ENCODE measurements at places on chromosomes 7 and 10.

DNA sequence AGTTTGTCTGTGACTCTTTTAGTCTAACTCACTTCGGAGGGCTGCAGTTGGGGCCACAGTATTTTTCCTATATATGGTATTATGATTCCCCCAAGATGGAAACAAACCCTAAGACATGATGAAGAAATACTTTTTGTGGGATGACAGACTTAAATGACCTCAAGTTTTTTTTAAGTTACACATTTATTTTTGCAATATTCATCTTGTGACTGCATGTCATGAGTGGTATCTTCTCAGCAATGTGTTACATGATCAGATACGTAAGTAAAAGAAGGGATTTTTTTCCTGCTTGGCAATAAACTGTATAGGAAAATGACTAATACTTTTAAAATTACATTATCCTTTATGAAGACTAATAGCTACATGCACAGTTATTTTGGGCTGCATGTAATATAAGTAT lies 57.8 kb downstream of the OR13A1 start:
- DNase-seq = no peak

- no peak for DNase-seq
These were observed 77.6 kb upstream of the PPP1R3A start for GRCh38 chr7:113996405-113996804.

DNA sequence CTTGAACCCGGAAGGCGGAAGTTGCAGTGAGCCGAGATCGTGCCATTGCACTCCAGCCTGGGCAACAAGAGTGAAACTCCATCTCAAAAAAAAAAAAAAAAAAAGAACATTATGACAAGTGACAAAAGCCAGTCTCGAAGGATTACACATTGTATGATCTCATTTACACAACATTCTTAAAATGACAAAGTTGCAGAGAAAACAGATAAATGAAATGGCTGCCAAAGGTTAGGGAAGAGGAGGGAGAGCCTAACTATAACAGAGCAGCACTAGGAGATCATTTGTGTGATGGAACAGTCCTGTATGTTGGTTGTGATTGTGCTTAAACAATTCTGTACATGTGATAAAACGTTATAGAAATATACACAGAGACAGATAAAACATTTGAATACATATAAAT lies 16.2 kb upstream of the CPVL start:
- no peak for DNase-seq

- DNase-seq = no peak
These were observed 36.7 kb downstream of the GNG11 start for GRCh38 chr7:93958216-93958615.

DNA sequence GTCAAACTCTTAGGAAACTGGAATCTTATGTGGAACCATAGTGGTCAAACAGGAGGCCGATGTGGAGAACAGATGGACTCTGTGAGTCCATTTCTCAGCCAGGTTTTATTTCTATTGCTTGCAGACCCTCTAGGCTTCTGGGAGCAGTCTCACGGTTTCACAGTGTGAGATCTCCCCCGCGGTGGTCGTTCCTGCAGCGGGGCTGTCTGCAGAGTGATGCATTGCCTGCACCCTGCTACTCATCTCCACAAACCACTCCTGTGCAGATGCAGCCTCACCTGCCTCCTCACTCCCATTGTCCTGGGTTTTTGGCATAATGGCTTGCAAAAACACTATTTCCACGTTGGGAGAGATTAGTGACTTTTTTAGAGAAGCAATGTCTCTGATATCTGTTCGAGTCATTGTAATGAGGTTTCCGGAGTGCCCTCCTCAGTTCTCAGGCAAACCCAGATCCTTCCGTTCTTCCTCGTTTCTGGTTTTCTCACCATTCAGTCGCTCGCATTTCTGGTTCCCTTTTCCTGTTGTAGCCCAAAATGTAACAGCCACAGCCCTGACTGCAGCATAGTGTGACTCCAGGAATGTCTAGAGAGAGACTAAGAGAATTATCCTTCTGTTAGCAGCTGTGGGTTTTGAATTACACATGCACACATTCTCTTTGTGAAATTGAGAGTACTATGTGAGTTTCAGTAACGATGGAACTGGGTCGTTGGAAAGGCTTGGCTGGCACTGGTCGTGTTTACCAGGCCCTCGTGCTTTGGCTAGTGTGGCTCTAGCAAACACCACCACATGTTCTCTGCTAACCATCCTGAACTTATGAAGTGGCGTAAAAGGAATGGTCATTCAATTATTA lies 30.2 kb downstream of the ACADSB start:
- no peak for DNase-seq

- no peak for DNase-seq
These were observed 6.5 kb downstream of the DUSP5 start for GRCh38 chr10:110504111-110504735.

GRCh38 chr7:23235813-23236221 lies 10.8 kb upstream of the GPNMB start:
- no peak for DNase-seq

GRCh38 chr10:72796042-72796441 lies 97.5 kb upstream of the OIT3 start:
- DNase-seq = no peak

- DNase-seq = no peak
These were observed 143.6 kb upstream of the FAM13C start for GRCh38 chr10:59505926-59506325.

GRCh38 chr10:27450225-27450624 lies 53.9 kb upstream of the RAB18 start:
- no peak for DNase-seq

DNA sequence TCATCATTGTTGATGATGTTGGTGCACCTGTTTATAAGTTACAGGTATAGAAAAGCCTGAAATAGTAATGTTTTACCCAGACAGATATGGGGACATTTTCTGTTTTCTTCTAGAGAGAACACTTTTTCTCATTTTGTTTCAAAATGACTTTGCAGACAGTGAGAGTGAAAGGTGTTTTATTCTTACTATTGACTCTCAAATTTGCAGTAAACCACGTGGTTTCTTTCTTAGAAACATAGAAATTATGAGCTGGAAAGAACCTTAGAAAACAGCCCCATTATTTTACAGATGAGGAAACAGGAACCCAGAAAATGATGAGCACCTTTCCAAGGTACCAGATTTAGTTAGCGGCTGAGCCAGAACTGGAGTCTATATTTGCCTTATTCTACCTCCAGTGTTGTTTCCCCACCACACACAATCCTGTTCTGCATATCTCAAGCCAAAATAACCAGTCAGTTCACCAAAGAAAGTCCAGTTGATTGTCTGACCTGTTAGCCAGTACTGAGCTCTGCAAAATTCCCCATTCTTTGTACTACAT lies 138.9 kb upstream of the AHR start:
- DNase-seq = no peak

- no peak for DNase-seq
These were observed 975.8 kb upstream of the AUTS2 start for GRCh38 chr7:68622500-68622899.

DNA sequence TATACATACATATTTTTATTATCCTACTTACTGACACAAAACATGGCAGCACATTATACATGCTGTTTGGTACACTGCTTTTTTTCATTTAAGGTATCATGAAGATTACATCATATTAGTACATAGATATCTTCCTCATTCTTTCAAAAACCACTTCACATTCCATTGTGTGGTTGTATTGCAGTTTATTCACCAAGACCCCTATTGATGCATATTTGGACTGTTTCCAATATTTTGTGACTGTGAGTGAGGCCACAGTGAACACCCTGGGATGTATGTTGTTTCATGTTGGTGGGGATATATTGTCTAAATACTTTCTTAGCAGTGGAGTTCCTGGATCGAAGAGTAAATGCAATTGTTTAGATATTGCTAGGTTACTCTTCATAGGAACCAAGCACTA lies 39.0 kb downstream of the TFAM start:
- DNase-seq = no peak

DNA sequence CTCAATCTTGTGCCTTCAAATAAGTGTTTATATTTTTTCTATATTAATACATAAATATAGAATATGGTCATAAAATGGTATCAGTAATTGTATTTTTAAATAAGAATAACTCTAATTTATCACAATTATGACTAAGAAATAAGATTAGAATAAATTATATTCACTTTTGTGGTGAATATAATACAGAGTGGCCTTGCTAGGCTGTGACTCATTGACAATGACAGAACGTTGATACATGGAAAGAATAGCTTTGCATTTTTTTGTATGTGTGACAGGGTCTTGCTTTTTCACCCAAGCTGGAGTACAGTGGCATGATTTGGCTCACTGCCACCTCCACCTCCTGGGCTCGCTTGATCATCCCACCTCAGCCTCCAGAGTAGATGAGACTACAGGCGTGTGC lies 47.8 kb upstream of the PCLO start:
- DNase-seq = no peak

GRCh38 chr7:124840435-124840834 lies 74.8 kb upstream of the GPR37 start:
- DNase-seq = no peak

DNA sequence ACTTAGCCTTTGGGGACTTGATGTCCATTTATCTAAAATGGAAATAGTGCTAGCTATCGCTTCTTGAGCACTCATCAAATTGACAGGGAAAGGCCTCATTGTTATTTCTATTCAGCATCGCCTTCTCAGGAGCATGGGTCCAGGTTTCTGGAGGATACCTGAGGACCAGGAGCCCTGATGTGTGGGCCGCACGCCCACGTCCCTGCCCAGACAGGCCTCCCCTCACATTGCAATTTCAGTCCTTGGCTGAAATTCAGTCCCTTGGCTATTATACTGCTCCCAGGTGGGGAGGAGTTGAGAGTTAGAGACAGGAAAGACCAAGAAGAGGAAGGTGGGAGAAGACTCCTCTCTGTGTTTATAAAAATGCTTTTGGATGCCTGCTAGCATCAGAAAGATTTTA lies 38.9 kb downstream of the GPRIN2 start:
- no peak for DNase-seq

GRCh38 chr7:141071260-141071854 lies 2.5 kb upstream of the TMEM178B start:
- DNase-seq = peak; percentile 60

GRCh38 chr7:110854166-110854565 lies 236.8 kb upstream of the LRRN3 start:
- DNase-seq = no peak

- DNase-seq = no peak
These were observed 68.2 kb downstream of the CUBN start for GRCh38 chr10:17061418-17061817.

DNA sequence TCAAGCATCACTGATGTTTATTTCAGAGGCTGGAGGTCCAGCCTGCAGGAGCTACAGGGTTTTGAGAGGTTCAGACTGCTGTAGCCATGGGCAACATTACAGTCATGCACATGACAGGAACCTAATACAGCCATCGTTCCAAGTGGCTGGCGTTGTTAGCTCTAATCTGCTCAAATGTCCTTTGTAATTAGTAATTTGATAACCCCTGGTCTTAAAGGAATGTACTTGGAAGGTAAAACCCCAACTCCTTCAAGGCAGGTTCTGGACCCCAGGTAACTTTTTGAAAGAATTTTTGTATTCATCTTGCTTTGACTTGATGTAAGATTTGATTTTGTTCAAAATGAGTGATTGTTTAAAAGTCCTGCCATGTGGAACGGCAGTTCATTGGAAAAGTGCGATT lies 34.7 kb upstream of the FOXI2 start:
- no peak for DNase-seq

- DNase-seq = no peak
These were observed 146.0 kb downstream of the USP6NL start for GRCh38 chr10:11465406-11465805.

DNA sequence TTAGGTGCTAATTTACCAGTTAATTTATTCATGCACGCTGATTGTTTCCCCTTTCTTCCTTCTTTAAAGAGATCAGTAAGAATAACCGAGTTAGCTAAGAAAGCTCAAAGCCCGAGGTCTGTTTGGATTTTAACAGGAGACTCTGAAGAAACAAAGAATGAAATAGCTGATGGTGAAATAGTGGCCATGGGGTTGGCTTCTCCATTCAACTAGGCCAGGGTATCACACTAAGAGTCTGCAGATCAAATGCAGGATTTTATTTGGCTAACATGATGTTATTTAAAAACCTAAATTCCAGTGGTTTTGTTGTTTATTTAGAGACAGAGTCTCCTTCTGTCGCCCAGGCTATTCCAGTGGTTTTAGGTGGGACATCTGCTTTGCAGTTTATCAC lies 65.2 kb upstream of the SYPL1 start:
- DNase-seq = no peak

DNA sequence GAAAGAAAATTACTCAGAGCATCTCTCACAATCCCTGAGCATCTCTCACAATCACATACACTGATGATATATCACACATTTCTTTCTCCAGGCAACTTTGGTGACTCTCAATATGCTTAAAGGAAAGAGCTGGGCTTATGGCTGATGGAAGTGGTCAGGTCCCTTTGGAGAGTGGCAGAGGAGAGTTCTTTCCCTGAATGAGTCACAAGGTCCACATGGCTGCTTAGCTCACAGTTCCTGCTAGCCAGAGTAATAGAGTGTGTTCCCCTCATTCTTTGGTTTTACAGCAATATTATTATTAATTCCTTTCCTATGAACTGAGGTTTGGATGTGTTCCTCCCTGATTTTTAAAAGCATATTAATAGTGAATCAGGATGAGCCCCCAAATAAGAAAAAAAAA lies 287.4 kb downstream of the C7orf25 start:
- DNase-seq = no peak

- no peak for DNase-seq
These were observed 44.6 kb downstream of the FGFR2 start for GRCh38 chr10:121553511-121554264.

DNA sequence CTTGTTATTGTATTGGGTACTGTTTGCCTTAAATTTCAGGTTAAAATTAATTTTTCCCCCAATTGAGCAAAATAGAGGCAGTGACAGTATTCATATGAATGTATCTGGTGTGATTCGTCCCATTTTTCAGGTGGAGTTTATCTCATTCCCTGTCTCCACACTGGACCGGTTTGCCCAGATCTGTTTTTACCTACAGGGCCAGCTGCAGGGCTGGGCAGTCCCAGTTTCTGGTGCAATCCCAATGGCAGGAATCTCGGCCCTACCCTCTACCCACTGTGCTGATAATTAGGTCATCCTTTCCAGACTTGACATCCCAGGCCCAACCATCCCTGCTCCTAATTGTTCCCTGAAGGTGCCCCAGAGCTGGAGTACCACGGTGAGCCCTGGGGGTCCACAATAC lies 49.8 kb upstream of the NFE2L3 start:
- no peak for DNase-seq

DNA sequence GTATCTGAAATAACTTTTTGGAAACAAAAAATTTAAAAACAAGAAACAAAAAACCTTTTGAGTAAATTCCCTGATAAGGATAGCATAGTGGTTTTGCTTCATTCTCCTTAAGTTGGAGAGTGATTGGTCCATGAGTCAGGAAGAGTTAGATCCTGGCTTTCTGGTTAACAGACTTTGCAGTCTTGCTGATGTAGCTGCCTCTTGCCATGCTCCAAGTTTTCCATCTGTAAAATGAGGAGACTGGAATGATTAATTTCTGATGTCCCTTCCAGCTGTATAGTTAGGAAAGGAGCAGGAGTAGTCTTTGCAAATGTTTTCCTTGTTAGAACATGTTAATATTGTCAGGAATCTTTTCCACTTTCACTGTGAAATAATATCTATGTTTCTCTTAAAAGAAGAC lies 266.6 kb downstream of the DNAJB9 start:
- DNase-seq = no peak

GRCh38 chr10:34962866-34963265 lies 127.3 kb downstream of the CUL2 start:
- no peak for DNase-seq

- no peak for DNase-seq
These were observed 376.5 kb downstream of the KCNMA1 start for GRCh38 chr10:77261146-77261545.

All from Jurkat, Clone E6-1 (cell line).